ENCODE measurements at places on chromosomes 2 and 18. TPM values are rescaled to one million over a fixed set of nuclear protein-coding genes. Genes with fewer than 3 reads are reported as not detected.

RGPD8 gene
- 4.6 TPM for total RNA-seq

COBLL1 gene
- 9.0 TPM for total RNA-seq

GRCh38 chr2:18055290-18055689 lies 176.8 kb downstream of the KCNS3 start:
- DNase-seq: no peak

DNA sequence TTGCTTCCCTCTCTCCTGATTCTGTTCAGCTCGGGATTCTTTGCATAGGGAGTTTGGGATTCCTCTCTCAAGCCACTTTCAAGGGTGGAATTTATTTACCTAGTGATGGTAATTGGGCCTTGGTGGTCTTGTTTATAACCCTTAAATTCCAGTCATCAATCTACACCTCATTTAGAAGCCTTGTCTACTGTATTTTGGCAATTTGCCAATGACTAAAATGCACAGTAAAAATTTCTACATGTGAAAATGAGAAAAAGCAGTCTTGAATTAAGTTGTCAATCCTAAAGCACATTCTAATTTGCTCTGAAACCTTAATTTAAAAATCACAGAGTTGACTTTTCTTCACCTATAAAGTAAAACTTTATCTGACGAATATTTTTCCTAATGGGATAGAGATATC lies 749.2 kb upstream of the CRIM1 start:
- no peak for DNase-seq

GRCh38 chr2:105690566-105690965 lies 54.1 kb upstream of the NCK2 start:
- DNase-seq: no peak

- DNase-seq: no peak
These were observed 27.9 kb upstream of the HS6ST1 start for GRCh38 chr2:128346291-128347170.

Measured in glomerular endothelial cell (primary cell).